ENCODE measurements at places on chromosomes 1 and 21. TPM values are rescaled to one million over a fixed set of nuclear protein-coding genes. Genes with fewer than 3 reads are reported as not detected.

Gene FMO5
- 0.62 TPM for total RNA-seq

DNA sequence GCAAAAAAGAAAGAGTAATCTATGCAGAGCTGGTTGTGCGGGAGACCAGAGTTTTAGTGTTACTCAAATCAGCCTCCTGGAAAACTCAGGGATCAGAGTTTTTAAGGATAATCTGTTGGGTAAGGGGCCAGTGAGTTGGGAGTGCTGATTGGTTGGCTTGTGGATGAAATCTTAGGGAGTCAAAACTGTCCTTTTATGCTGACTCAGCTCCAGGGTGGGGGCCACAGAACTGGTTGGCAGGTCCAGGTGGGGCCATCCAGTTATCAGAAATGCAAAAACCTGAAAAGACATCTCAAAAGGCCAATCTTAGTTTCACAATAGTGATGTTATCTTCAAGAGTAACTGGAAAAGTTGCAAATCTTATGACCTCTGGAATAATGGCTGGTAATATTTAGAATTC is 3.3 kb downstream of the EXTL2 start:
- DNase-seq: no peak

DNA sequence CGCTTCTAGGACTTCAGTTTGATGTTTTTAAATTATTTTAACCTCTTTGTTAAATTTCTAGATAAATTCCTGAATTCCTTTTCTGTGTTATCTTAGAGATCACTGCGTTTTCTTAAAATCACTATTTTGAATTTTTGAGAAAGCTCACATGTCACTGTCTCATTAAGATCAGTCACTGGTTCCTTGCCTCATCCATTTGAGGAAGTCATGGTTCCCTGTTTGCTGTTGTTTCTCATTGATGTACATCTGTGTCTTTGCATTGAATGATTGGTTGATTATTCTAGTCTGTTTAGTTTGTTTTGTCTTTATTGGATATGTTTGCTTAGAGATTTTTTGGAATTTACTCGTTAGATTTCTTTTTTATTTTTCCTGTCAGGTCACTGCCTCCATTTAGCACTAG is 50.1 kb downstream of the CRP start:
- DNase-seq: no peak

DNA sequence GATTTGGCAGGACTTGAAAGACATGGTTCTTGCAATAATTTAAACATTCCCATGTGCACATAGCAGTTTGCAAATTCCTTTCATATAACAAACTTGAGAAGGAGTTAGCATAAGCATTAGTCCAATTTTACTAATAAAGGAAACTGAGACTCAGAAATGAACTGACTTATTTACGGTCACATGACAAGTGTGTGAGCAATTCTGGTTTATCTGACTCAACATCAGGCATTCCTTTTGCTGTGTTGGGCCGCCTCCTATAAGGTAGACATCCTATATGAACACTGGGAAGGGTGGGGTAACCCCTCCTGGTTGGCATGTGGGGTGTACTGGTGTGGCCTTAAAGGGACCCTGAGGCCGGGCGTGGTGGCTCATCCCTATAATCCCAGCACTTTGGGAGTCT is 8.5 kb upstream of the CPT2 start:
- no peak for DNase-seq

Gene TRPM2
- 1.2 TPM for total RNA-seq

- no peak for DNase-seq
Observed at GRCh38 chr21:45169682-45170081, 95.3 kb downstream of the ADARB1 start.

- no peak for DNase-seq
Observed at GRCh38 chr1:192160196-192160595, 1.9 kb downstream of the RGS18 start.

Gene PTCH2
- 0.35 TPM for total RNA-seq

GRCh38 chr1:209621286-209621685 is 30.9 kb downstream of the LAMB3 start:
- DNase-seq: peak; percentile 19

DNA sequence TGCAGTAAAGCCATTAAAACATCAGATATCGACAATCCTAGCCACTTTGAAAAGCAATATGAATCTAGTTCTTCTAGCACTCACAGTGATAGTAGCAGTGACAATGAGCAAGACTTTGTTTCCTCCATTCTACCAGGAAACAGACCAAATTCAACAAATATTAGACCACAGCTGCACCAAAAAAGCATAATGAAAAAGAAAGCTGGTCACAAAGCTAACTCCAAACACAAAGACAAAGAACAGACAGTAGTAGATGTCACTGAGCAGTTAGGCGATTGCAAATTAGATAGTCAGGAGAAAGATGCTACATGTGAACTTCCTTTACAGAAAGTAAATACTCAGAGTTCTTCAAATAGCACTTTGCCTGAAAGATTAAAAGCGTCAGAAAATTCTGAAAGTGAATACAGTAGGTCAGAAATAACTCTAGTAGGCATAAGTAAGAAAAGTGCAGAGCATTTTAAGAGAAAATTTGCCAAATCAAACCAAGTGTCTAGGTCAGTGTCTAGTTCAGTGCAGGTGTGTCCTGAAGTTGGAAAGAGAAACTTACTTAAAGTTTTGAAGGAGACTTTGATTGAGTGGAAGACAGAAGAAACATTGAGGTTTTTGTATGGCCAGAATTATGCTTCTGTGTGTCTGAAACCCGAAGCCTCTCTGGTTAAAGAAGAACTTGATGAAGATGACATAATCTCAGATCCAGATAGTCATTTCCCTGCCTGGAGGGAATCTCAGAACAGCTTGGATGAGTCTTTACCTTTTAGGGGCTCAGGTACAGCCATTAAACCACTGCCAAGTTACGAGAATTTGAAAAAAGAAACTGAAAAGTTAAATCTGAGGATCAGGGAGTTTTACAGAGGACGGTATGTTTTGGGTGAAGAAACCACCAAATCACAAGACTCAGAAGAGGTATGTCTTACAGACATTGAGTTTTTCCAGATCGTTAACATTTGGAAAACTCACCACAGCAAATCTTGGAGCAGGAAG is 24.9 kb downstream of the RPAP2 start:
- no peak for DNase-seq

DNA sequence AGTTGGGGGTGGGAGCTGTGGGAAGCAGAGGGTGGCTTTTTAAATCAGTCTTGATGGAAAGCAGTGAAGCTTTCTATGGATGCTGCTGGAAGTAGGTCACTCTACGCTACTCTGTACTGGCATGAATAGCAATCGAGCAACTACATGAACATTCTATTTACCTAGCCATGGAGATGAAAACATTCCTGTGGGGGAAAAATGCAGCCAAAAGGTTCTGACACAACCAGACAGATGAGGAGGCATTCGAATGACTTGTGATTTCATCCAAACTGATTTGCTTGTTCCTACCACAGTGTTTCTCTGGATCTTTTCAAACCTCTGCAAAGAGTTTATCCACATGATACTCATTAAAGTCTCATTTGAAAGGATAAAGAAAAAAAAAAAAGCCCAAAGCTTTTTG is 95.0 kb downstream of the ASTN1 start:
- no peak for DNase-seq

Gene APCS
- not detected for total RNA-seq

DNA sequence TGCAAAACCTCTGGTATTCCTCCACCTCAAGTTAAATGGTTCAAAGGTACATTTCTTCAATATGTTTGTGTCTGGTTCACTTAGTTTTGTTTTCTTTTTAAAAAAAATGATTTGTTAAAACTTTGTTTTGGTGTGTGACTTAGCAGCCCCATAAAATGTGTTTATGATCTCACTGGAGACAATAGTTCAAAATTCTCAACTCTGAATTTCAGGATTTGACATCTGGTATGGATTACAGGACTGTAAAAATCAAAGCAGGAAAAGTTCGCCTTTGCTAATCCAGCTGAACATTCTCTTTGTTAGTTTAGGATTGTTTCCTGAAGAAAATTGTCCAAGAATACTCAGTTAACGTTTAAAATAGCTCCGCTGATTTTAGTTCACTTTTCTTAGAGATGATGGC is 231.7 kb downstream of the HMCN1 start:
- no peak for DNase-seq

Gene SEC16B
- 1.3 TPM for total RNA-seq

Gene LCE2A
- total RNA-seq: not detected

Gene GNG4
- total RNA-seq: 0.24 TPM

GRCh38 chr1:32353886-32354570 is 8.3 kb downstream of the FAM229A start:
- DNase-seq: no peak

Gene ST6GALNAC5
- total RNA-seq: 1.9 TPM

Gene TFAP2E
- 0.48 TPM for total RNA-seq

- no peak for DNase-seq
Observed at GRCh38 chr1:9251501-9251900, 16.9 kb downstream of the H6PD start.

- DNase-seq: no peak
Observed at GRCh38 chr1:200561856-200562214, 58.7 kb downstream of the KIF14 start.

DNA sequence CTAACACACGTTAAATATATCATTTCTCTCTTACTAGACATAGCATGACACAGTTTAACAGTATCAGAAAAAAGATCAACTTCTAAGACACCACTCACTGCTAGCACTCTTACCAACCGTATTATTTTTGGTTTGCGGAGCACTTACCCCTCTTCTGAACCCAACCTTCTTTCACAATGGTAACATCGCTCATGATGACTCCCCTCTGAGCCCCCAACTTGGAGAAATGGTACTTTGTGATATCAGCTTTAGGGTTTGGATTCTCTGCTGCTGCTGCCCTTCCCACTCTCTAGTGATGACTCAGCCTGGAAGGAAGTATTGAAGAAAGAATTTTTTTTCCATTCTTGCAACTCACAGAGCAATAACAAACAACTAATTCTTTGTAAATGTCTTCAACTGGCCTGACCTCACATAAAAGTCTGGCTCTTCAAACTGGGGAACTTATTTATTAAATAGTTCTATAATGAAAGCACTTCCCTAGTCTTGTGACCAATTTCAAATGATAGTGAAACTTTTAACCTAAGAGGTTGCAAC is 7.0 kb downstream of the AKT3 start:
- DNase-seq: no peak

Gene HTR6
- not detected for total RNA-seq

- DNase-seq: peak; percentile 93
Observed at GRCh38 chr1:27872059-27872801, at the start of gene THEMIS2. THEMIS2 (plus strand) TSS chr1:27872544; CDS start chr1:27872572, 28 bp downstream.

Gene BRINP3
- total RNA-seq: not detected

Gene CCDC17
- 1.2 TPM for total RNA-seq

Gene S100A12
- total RNA-seq: 4.1 TPM

Gene ZMYND12
- total RNA-seq: 1.6 TPM

DNA sequence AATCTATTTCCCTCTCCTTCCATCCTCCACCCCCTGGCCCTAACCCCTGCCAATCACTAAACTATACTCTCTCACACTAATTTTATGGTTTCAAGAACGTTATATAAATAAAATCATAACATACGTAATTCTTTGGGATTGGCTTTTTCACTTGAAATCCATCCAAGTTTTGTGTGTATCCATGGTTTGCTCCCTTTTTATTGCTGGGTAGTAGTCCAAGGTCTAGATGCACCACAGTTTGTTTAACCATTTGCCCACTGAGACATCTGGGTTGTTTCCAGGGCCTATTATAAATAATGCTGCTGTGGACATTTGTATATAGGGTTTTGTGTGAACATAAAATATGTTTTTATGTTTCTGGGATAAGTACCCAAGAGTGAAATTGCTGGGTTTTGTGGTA is 61.4 kb downstream of the TEX35 start:
- DNase-seq: no peak

Gene GBP2
- total RNA-seq: 9.5 TPM

GRCh38 chr21:27036736-27037301 is 69.9 kb upstream of the ADAMTS5 start:
- DNase-seq: no peak

DNA sequence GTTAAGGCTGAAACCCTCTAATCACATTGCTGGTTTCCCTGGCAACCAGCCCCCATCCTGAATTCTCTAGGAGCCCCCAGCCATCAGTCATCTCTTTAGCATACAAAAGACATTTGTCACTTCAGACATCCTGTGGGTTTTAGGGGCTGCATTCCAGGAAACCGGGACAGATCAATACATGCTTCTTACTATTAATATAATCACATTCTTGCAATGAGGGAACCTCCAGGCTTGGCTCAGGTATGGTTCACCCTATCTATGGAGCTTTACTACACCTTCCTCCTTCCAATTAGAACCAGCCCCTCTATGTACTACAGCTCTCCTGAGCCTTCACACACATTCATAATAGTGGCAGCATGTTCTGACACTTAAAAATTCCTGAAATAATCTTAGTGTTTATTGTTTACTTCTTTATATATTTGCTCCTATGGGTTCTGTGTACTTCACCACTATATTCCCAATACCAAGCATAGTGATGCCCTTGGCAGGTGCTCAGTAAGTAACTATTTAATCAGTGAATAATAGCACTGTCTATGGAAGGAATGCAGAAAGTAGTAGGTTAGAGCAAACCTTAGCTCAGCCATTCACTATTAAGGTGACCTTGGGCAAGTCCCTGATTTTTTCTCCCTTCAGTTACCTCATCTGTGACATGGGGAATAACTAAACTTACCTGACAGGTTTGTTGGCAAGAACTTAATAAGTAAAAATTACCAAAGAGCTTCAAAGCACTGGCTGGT is 59.6 kb downstream of the ZNF678 start:
- DNase-seq: no peak

Gene TMPRSS2
- not detected for total RNA-seq

DNA sequence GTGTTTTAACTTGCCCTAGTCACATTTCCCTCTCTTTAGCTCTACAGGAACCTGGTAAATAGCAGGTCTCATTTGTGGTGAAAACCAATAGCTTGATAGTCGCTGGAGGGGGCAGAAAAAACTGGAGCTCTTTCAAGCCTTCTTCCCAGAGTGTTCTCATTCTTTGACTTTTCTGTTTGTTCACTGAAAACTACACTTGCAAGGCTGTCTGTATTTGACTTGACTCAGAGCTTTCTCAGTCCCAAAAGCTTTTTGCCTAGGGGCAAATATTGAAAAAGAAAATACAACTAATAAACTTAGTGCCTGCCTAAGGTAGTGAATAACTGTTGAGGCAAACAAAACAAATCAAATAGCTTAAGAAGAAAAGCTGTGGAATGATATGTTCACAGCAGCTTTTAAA is 217.1 kb upstream of the CHRM3 start:
- no peak for DNase-seq

Gene PDPN
- 14.9 TPM for total RNA-seq

DNA sequence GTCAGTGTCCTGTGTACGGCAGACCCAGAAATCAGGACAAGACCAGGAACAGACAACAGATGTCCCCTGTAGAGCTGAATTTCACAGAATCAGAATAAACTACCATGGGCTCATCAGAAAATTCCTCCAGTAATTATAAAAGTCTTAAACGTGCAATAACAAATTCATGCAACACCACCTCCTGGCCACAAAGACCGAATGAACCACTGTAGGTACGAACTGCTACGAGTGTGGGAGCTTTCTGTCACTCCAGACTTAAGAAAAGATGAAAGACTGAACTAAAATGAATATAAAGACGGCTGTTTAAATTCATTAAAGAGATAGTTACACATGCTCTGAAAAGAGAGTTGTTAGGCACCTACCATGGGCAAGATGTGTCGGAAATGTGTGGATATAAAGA is 333.5 kb downstream of the RRAGC start:
- DNase-seq: no peak

Data from cardiac septum (tissue), 1 donor.